Activated effector memory CD4-positive, alpha-beta T cell treated with anti-CD3 and anti-CD28 coated beads, Interleukin-2, amount 50 U/mL, for 16 hours (primary cell): ENCODE measurements at places on chromosomes 7 and 10.

DNA sequence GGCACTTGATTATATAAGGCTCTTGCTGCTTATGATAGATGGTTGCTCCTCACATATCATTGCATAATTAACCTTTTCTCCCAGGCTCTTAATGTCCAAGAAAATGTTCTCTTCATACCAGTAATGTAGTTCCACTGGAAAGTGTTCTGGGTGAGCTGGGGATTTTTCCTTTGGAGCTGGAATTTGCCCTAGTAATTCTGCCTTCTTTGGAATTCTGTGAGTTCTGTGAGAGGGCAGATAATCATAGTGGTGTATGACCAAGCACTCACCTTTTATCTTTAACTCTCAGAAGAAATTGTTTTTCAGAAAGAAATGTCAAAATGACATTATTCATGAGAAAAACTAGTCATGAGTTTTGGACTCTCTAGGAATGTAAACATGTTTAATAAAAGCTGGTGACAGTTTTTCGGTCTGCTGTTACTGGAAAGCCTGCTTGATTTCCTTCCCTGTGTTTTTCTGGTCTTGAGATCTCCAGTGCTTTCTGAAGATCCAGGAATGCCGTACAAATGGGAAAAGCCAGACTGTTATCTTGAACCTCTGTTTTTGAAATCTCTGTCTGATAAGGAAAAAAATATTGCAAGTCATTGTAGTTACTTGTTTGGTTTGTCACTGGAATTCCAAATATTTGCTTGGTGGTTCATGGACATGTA, 148.3 kb upstream of the PRPS1L1 start:
- no peak for DNase-seq

GRCh38 chr10:87767253-87767652, 50.8 kb downstream of the ATAD1 start:
- DNase-seq = no peak

GRCh38 chr7:137579913-137580640, 236.5 kb upstream of the PTN start:
- DNase-seq = no peak

DNA sequence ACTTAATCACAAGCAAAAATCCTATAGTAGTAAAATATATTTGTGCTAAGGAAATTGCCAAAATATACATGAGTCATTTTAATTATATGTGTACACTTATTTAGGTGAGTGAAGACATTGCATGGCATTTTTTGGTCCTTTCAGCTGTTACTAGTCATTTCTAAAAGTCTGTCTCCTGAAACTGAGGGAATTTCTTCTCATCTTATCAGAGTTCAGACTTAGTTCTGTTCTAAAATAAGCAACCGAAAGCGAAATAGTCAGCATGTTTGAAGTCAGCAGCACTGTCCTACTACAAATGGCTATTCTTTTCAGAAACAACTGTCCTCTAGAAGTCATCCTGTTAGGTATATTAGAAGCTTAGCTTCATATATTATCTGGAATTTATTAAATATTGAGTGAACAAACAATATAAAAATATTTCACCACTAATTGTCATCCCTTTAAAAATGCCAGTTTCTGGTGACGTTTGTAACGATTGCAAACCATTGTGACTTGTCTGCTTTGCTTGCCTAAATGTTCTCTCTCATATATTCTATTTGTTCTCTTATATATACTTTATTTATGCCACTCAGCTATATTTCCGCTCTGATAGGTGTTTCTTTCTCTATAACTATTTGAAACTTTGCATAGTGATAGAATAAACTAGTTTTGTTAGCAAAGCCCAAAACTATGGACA, 227.4 kb upstream of the KAT6B start:
- no peak for DNase-seq

DNA sequence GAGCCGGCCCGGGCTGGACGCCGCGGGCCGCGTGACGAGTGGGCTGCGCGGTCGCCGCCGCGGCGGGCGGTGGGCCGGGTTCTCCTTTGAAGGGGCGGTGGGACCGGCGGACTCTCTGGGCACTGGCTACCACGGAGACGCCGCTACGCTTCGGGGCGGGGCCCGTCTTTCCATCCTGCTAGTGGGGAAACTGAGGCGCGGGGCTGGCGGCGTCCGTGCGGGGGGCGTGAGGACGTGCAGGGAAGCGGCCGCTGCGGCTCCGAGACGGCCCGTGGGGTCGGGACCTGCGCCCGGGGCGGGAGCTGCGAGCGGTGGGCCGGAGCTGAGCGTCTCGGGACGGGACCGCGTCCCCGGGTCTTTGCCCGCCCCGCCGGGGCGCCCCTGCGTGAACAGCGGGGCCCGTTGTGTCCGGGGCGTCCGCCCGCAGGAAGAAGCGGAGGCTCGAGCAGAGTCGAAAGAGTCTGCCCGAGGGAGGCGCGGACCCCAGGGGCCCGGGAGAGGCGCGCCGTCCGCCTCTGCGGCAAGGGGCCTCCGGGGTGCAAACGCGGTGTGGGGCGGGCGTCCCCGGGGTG, 548 bp upstream of the BNIP3 start:
- DNase-seq = no peak

DNA sequence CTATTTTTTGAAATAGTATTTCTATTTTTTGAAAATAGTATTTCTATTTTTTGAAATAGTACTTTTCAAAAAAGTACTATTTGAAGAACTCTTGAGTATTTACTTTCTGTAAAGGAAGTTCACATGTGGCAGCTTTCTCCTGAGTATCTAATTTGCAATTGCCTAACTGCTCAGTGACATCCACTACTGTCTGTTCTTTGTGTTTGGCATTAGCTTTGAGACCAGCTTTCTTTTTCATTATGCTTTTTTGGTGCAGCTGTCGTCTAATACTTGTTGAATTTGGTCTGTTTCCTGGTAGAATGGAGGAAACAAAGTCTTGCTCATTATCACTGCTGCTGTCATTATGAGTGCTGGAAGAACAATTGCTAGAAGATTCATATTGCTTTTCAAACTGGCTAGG, 99.1 kb downstream of the BMPR1A start:
- DNase-seq = no peak

- no peak for DNase-seq
These were observed 29.5 kb downstream of the CTNNA3 start for GRCh38 chr10:67666416-67667034.

- no peak for DNase-seq
These were observed 174.2 kb upstream of the HGF start for GRCh38 chr7:81944058-81944457.
